ENCODE measurements at places on chromosomes 7 and 10.

DNA sequence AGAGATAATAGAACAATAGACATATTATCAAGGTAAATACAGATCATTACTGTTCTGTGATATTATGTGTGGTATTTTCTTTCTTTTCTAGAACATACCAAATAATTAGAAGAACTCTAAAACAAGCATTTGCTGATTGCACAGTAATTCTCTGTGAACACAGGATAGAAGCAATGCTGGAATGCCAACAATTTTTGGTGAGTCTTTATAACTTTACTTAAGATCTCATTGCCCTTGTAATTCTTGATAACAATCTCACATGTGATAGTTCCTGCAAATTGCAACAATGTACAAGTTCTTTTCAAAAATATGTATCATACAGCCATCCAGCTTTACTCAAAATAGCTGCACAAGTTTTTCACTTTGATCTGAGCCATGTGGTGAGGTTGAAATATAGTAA lies 185.5 kb downstream of the CFTR start:
- DNase-seq: no peak

DNA sequence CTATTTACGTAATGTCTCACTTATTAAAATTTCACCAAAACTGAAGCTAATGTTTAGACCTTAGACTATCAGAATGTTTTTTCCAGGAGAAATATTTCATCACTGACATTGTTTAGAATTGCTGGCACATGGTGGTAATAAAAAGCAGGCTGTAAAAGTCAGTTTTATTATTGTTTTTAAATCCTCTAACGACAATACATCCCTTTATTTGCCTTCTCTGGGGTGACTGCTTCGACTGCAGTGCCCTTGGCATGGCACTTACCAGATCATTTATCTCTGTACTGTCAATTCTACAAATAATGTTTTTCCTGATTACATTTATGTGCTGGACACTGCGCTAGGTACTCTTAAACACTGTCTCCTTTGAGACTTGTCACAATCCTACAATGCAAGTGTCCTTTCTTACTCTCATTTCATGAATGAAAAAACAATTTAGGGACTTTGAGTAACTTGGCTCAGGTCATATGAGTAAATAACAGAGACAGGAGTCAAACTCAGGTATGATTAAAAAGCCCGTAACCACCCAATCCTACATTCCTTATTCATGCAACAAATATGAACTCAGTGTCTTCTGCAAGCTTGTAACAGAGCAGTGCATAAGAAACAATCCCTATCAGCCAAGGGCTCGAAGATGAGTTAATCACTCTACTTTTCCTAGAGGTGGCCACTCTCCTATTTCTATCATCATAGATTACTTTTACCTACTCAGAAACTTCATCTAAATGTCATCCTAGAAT lies 5.6 kb upstream of the ING3 start:
- DNase-seq: no peak

DNA sequence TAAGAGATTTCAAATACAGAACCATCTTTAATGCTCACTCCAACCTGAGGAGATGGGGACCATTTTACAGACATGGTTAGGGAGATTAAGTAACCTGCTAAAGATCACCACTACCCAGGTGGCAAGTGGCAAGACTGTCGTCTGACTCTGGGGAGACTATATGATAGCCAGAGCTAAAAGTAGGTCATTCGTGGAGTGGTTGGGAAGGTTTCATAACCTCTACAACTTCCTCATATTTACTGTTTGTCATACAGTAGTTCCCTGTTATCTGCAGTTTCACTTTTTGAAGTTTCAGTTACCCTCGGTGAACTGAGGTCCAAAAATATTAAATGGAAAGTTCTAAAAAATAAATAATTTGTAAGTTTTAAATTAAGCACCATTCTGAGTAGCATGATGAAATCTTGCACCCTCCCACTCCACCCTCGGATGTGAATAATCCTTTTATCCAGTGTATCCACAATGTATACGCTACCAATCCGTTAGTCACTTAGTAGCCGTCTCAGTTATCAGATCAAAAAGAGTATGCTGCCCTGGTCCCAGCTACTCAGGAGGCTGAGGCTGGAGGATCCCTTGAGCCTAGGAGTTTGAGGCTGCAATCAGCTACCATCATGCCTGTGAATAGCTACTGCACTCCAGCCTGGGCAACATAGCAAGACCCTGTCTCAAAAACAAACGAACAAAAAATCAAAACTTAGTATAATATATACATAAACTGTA lies 14.9 kb upstream of the LGI1 start:
- DNase-seq: no peak

- DNase-seq: no peak
Observed at GRCh38 chr7:78345979-78346378, 547.4 kb downstream of the PHTF2 start.

GRCh38 chr10:133258818-133259601 lies 17.7 kb downstream of the ADAM8 start:
- no peak for DNase-seq

- no peak for DNase-seq
Observed at GRCh38 chr10:61330669-61331068, 122.5 kb downstream of the TMEM26 start.

Data from NK-92 treated with Interleukin-12 subunit alpha and Interleukin-12 subunit beta, amount 100 ng/mL, for 24 hours (cell line).